ENCODE measurements at places on chromosomes 5 and 9.
A peak's percentile ranks its signal among the peaks of the same experiment; 100 is the strongest.

DNA sequence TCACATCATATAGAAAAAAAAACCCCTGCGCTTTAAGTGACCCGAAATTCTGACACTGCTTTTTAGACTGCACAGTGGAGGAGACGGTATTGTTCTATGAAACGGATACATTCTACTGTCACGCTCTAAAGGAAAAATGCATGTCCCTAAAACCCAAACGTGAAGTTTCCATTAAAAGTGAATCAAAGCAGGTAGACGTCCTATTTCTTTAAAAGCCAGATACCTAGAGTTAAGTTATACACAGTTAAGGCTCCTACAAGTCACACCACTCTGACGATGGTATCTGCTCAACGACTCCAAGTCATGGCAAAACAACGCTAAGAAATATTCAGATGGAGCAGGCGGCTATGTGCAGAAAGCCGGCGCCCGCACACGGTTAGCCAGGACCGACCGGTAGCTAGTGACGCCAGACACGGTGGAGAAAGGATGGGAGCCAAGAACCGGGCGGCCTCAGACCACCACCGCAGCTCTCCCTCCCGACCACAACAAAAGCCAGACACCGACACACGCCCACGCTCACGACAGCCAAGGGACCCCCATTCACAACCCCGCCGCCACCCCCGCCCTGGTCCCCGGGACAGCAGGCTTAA, 734 bp downstream of the SKP1 start:
- peak; percentile 52 for DNase-seq

DNA sequence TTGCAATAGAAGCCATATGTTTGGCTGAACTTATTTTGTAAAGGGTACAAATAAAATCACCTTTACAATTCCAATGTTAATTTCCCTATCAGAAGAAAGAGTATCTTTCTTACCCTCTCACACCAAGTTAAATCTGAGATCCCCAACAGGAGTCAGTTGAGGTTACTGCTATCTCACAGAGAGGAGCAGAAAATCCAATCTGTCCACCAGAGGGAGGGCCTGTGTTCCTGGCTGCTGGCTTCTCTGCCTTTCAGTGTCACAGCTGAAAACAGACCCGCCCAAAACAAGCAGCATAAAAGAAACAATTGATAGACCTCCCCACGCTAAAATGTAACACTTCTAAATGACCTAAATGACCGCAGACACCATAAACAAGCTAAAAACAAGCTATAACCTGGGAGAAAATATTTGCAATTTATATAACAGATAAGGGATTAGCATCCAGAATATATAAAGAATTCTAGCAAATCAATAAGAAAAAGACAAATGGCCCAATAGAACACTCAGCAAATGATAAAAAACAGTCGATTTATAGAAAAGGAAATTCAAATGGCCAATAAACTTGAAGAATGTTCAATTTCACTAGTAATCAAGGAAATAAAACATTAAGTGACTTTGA, 24.5 kb upstream of the MVB12B start:
- DNase-seq: no peak

DNA sequence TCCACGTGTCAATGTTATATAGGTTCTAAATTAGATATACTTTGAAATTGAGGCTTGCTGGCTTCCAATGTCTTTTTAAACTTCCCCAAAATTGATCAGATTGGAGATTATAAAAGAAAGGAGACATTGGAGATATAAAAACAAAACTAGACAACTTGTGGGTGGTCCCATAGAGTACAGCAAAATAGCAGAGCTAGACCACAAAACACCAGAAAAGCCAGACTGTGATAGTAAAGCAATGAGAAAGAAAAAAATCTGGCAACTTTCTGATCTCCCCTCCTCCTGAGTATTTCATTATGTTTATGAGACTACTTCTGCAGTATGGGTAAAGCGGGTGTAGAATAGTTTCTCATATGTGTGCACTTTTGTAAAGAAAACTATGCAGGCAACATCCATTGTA, 713.8 kb upstream of the MEF2C start:
- DNase-seq: no peak

DNA sequence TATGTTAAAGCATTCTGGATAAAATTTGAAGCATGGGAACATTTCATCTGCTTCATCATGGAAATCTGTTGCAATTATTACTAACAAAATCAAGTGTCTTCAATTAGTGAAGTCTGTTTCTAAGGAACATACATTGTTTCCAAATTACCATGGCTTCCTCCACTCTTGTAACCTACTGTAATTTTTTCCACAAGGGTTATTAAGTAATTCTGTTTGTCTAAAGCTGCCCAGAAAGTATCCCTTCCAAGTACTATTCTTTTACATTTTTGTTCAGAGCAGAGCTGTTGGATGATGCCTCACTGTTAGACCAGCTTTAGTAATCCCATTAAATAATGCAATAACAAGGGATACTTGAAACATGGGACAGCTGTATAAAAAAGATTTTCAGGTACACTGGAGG, 483.5 kb upstream of the CD180 start:
- no peak for DNase-seq

DNA sequence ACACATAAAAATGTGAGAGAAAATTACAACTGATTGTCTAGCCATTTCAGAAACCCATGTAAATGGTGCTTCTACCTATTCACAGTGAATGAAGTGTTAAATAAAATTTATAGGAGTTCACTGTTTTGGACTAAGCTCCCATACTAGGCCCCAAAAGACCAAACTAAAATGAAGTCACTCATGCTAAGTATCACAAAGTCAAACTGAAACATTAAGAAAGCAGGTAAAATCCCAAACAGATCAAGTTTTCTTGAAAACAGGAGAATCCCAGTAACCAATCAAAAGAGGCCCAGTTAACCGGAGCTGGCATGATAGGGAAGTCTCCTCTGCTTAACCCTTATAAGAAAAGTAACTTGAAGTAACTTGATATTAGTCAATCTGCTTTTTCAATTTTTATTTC, 35.2 kb upstream of the MYOT start:
- DNase-seq: no peak

GRCh38 chr5:111820072-111820471, 63.1 kb upstream of the NREP start:
- no peak for DNase-seq

GRCh38 chr5:133398646-133399101, 213.7 kb downstream of the FSTL4 start:
- DNase-seq: peak; percentile 72

GRCh38 chr5:116420540-116420939, 154.1 kb downstream of the SEMA6A start:
- no peak for DNase-seq

- no peak for DNase-seq
These were observed 82.5 kb downstream of the ADCY2 start for GRCh38 chr5:7478459-7478858.

- no peak for DNase-seq
These were observed 79.0 kb upstream of the RETREG1 start for GRCh38 chr5:16695779-16696178.

- peak; percentile 10 for DNase-seq
These were observed 302.1 kb downstream of the CSNK1G3 start for GRCh38 chr5:123813937-123814624.

GRCh38 chr9:122228191-122228567, 578 bp downstream of the LHX6 start:
- no peak for DNase-seq

DNA sequence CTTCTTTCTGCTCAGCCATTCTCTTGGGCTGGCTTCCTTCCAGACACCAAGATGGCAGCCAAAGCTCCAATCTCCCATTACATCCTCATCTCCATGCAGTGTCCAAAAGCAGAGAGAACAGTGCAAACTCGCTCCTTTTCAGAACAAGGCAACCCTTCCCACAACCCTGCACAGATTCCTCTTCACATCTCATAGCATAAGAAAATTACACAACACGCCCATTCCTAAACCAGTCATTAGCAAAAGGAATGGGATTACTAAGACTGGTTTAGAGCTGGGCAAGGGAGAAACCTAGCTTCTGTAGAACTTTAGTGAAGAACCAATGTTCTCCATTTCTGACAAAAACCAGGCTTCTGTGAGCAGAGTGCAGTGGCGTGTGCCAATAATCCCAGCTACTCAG, 51.5 kb upstream of the CTNNA1 start:
- DNase-seq: no peak

DNA sequence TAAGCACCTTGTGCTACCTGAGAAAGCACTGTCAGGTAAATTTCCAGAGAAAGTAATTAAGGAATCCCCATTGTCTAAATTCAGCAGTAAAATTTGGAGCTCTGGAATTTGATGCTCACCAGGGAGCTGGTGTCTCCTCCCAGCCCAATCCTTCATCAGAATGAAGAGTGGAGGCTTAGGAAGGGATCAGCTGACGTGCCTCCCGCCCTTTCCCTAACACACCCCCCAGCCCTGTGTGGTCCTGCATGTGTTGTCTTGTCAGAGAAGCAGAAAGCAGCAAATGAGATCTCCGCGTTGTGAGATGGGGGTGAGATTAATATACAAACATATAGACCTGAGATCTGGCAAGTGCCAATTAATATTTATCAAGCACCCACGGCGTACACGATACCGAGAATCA, 26.9 kb upstream of the BARHL1 start:
- DNase-seq: no peak

- no peak for DNase-seq
These were observed 74.0 kb downstream of the PCSK5 start for GRCh38 chr9:75964427-75964826.

GRCh38 chr5:108735790-108736189, 11.9 kb upstream of the FER start:
- no peak for DNase-seq

- DNase-seq: no peak
These were observed 52.9 kb downstream of the GDNF start for GRCh38 chr5:37786862-37787519.

DNA sequence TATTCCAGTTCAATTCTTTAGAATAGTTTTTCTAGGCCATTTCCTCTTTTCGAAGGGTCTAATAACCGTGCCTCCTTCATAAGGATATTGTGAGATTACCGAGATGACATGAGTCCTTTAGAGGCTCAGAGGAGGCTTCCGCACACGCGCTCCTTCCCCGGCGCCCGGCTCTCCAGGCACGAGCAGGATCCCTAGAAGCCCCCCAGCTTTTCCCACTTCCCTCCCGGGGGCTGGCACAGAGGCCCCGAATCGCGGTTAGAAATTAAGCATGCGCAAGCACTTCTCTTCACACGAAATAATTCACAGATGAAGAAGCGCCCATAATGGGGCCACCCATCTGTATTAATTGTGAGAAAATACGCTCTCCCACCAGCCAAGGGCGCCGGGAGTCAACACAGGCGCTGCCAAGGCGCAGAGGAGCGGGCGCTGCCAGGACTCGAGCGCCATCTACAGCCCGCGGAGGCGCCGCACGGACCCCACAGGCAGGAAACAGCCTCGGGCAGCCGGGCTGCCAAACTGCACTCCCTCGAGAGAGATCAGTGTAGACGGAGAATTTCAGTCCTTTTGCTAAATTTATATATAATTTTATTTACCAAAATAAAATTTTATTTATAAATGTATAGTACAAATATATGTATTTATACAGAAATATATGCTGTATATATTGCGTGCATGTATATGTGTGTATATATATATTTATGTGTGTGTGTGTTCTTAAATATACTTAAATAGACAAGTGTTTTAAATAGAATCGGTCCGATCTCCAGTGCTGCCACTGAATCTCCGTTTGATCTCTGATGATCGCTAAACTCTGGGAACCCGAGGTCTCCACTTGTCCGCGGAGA, 258.1 kb upstream of the NFIL3 start:
- peak; percentile 33 for DNase-seq

- no peak for DNase-seq
These were observed 62.7 kb upstream of the ZNF354A start for GRCh38 chr5:178793151-178793550.

DNA sequence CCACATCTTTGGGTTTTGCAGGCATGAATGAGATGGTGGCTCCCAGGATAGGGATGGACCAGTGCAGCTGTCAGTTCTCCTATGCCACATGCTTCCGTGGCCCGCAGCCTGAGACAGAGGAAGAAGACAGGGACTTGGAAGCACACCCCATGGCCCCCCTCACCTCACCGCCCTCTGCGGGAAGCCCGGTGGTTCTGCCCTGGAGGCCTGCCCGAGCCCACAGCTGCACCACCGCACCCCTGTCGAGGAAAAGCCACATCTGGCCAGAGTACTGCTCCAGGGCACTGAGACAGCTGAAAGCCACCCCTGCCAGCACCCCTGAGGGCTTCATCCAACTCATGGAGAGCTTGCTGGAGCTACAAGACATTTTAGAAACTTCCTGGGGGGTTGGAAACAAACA, 7.6 kb upstream of the TRMT10B start:
- DNase-seq: no peak

DNA sequence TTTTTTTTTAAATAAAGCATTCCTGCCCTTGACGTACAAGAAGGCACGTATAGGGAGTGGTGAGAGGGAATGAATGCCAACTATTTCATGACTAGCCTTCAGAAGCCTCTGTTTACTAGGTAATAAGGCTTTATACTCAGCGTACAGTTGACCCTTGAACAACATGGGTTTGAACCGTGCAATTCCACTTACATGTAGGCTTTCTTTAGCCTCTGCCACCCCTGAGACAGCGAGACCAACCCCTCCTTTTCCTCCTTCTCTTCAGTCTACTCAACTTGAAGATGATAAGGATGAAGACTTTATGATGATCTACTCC, 22.5 kb downstream of the CDC42SE2 start:
- no peak for DNase-seq

- DNase-seq: no peak
These were observed 722.9 kb upstream of the RGMB start for GRCh38 chr5:98050583-98050982.

DNA sequence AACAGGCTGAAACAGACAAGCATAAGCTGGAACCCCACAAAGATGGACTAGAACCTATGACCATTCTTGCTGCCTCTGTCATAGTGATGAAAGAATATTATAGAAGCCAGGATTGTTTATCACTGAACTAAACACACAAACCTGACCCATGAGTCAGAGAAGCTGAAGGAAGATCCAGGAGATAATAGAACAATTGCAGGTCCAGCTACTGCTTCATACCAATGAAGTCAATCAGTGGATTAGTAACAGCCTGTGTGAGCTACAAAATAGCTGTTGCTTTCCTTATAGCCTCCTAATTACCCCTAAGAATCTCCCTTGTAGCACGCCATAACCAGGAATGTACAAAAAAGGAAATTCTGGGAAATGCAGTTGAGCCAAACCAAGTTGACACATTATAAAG, 459.9 kb upstream of the ZNF462 start:
- no peak for DNase-seq

- no peak for DNase-seq
These were observed 3.4 kb downstream of the RPL37 start for GRCh38 chr5:40831346-40832210.

GRCh38 chr5:41447650-41448510, 62.5 kb downstream of the PLCXD3 start:
- no peak for DNase-seq

DNA sequence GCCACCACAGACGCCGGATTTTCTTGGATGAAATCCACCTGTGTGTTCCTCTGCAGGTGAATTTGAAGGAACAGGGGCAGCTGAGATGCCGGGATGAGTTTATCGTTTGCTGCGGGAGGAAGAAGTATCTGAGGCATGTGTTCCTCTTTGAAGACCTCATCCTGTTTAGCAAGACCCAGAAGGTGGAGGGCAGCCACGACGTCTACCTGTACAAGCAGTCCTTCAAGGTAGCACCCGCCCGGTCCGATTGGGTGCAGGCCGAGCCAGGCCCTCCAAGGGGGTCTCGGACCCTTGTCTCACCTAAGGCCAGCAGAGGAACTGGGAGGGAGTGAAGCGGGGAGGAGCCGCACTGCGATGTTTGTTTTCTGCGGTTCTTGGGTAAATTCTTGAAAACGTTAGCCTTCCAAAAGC, 18.4 kb upstream of the LRRC14B start:
- DNase-seq: no peak
